Left lung (tissue), 14 donors: ENCODE measurements at places on chromosomes 13 and 19. TPM values are rescaled to one million over a fixed set of nuclear protein-coding genes. Genes with fewer than 3 reads are reported as not detected.

GRCh38 chr19:872266-872951 lies 12.9 kb downstream of the CFD start:
- H3K36me3 ChIP-seq: no peaks in the 10 kb centered on the region
- H3K27ac ChIP-seq: no peak overlapping the region
- no peak overlapping the region for H3K4me3 ChIP-seq
- no peak for DNase-seq
- H3K4me1 ChIP-seq: no peaks in the 10 kb centered on the region

DNA sequence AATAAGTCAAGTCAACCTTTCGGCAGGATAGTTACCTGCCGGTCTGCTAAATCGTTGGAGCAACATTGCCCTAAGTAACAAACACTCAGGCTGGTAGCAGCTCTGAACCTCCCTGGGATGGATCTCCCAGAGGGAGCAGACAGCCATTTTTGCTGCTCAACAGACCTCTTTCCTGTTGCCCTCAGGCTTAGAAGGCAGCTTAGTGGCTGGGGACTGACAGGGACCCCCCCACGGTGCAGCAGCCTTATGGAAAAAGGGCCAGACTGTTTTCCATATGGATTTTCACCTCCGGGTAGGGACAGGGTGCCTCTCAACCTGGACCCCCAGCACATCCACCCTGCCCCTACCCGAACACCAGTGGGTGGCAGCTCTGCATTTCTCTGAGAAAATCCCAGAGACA lies 49.7 kb downstream of the UBL3 start:
- DNase-seq: no peak
- H3K27me3 ChIP-seq: no peaks in the 10 kb centered on the region

GRCh38 chr13:42487221-42487620 lies 86.7 kb upstream of the TNFSF11 start:
- no peaks in the 10 kb centered on the region for H3K36me3 ChIP-seq
- no peaks in the 10 kb centered on the region for H3K27me3 ChIP-seq
- H3K4me1 ChIP-seq: no peaks in the 10 kb centered on the region
- H3K4me3 ChIP-seq: no peak overlapping the region
- H3K27ac ChIP-seq: no peak overlapping the region

DNA sequence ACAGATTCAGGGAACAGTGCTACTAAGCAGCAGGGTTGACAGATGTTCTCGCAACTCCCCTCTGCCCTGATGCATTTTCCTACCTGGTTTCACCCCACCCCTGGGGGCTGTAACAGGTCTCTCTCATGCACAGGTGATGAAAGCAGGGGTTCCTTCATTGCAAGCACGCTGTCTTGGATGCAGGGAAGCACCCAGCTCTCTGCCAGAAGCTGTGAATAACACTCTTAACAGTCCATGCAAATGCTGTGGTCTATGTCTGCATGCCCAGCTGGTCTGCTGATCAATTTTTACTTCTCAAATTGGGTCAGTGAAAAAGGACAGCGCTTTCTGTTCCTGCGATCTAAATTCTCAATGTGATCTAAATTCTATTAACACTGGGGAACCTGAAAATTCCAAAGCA lies 246.3 kb upstream of the TSHZ3 start:
- no peaks in the 10 kb centered on the region for H3K27me3 ChIP-seq
- no peak for DNase-seq
- H3K36me3 ChIP-seq: no peaks in the 10 kb centered on the region
- no peak overlapping the region for H3K4me3 ChIP-seq
- H3K27ac ChIP-seq: no peak overlapping the region

Gene PRSS57
- total RNA-seq: not detected

Gene ZNF525
- 12.3 TPM for total RNA-seq

Gene TMPRSS9
- not detected for total RNA-seq
